ENCODE measurements at places on chromosomes 6 and 20.

GRCh38 chr20:59017493-59018231, 1.6 kb upstream of the TUBB1 start:
- no peak for DNase-seq

GRCh38 chr6:2876210-2877056, 26.7 kb downstream of the SERPINB9 start:
- DNase-seq = peak; percentile 30

DNA sequence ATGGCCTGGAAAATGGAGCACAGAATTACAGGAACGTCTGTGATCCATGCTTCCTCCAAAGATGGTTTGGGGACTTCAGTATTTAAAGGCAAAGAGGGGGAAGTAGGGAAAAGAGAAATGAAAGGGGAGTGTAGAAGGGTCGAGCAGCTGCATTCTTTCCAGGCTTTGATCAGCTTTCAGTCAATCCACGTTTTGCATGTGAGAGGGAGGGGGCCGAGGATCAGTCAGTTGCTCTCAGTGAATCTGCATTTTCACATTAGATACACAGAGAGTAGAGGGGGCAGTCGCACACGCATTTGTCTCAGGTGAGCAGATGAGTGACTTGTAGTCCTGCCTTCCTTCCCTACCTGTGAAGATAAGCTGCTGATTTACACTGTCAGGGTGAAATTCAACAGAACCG, 78.8 kb downstream of the FOXF2 start:
- DNase-seq = no peak

GRCh38 chr6:8435845-8436168, 462 bp upstream of the SLC35B3 start:
- DNase-seq = peak; percentile 64

DNA sequence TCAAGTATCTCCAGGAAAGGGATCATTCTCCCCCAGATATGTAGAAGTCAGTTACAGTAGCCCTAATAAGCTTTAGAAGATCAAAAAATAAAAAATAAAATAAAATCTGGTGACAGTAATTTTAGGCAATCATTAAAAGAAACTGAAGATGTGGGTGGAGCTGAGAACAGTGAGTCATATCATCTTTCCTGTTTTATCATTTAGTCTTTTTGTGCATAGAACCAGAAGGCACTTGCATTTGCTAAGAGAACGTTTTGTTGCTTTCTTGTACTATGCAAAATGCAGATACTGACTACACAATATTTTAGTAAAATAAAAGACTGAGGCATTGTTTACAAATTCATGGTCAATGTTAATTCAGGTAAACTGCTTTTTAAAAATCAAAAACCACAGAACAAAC, 497.4 kb upstream of the EPHA7 start:
- no peak for DNase-seq

GRCh38 chr6:72824833-72825232, 203.0 kb downstream of the KCNQ5 start:
- no peak for DNase-seq

DNA sequence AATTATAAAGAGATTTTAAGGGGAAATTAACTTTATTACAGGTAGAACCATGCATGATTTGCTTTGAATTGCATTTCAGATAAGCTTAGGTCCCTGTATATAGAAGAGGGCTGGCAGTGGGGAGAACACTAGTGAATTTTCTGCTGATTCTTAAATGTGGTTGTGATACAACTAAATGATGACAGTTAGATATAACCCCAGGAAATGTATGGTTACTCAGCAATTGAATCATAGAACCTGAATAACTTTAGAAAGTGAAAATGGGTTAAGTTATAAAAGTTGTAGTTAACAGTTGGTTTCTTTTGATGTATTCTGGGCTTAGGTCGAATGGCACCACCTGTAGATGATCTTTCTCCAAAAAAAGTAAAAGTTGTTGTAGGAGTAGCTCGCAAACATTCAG, 70.1 kb downstream of the PHF3 start:
- DNase-seq = no peak

GRCh38 chr6:150118627-150119026, 24.2 kb upstream of the PPP1R14C start:
- no peak for DNase-seq

- DNase-seq = no peak
Measured at GRCh38 chr6:135021310-135022049, 33.1 kb downstream of the HBS1L start.

DNA sequence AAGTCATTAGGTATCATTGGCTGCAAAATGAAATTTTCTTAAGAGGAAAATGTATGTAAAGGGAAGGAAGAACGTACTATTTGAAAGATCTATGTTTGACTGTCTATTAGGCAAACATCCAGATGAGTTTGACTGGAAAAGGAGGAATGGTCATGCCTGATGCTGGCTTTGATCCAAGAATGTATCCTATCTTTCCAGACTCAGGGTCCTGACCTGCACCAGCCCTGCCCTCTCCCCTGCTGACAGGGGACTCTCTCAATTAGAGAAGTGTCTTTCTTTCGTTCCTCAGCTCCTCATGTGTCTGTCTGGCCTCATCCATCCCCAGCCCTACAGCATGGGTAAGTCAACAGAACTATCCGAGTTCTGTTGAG, 21.9 kb upstream of the SH3BGRL2 start:
- DNase-seq = no peak

- no peak for DNase-seq
Measured at GRCh38 chr6:43286980-43287716, 10.9 kb upstream of the SLC22A7 start.

- DNase-seq = no peak
Measured at GRCh38 chr6:68049562-68049961, 585.5 kb upstream of the ADGRB3 start.

DNA sequence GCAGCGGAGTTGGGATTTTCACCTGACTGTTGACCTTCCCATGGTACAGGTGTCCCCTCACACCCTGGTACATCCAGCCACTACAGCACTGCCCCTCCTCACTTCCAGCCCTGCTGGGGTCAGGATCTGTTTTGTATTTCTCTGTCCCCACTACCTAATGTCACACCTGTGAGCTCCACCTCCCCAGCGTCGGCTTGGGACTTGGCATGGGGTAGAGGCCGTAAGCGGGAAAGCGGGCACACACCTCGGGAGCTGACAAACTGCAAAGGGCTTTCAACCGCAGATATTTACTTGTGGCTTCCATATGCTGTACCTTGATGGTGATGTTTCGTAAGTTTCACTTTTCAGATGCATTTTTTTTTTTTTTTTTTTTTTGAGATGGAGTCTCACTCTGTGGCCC, 5.4 kb upstream of the CCN5 start:
- DNase-seq = no peak

- DNase-seq = peak; percentile 1
Measured at GRCh38 chr20:39105551-39105950, 143.4 kb downstream of the DHX35 start.

DNA sequence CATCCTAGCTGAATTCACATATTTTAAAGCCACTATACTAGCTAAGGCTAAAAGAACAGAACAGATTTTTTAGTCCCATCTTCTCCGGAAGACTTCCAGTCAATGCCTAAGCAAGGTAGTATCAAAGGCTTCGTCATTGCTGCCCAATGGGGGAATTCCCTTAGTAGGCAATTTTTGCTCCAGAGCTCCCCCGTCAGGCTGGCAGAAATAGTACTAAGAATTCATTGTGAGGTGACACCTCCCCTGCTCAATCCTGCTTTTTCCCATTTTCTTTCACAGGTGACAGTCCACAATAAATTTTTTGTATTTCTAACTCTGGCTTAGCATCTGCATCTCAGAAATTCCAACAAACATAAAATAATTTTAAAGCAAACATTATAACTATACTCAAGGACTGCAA, 52.8 kb upstream of the SRSF6 start:
- DNase-seq = peak; percentile 10

- peak; percentile 77 for DNase-seq
Measured at GRCh38 chr6:144637541-144637940, 352.4 kb downstream of the UTRN start.

- no peak for DNase-seq
Measured at GRCh38 chr6:170152989-170153388, 137.9 kb downstream of the DLL1 start.

GRCh38 chr6:125165256-125165655, 11.7 kb downstream of the TPD52L1 start:
- no peak for DNase-seq

DNA sequence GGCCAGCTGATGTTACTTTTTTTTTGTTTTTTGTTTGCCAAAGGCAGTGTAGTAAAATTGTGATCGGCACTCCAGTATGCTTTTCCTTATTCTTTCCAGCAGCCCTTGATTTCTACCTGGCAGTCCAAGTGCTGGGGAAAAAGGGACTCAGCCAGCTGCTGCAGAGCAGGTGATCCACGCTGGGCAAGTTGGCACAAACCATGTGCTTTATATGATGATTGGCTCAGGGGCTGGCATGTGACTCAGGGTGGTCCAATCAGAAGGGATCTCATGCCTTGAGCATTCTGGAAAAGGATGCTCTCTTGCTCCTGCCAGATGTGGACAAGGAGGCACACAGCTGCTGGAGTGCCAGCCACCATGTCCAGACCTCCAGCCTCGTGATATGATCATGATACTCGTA, 54.5 kb downstream of the SULF2 start:
- no peak for DNase-seq

- DNase-seq = peak; percentile 64
Measured at GRCh38 chr6:14270925-14271788, 153.6 kb downstream of the CD83 start.

DNA sequence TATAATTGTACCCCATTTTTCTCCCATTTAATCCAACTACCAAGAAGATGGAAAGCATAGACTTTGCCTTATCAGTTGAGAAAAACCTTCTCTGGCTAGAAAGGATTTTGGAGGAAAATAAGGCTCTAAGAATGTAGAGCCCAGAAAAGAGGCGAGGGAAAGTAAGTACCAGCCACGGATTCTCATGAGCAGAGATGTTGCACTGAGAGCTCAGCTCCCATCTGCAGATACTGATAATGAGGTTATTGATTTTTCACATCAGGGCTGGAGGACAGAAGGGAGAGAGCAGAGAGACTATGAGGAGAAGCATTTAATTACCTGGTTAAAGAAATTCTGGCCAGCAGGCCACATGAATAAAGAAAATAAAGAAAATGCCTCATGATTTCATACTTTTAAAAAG, 104.4 kb upstream of the FAM184A start:
- peak; percentile 29 for DNase-seq

DNA sequence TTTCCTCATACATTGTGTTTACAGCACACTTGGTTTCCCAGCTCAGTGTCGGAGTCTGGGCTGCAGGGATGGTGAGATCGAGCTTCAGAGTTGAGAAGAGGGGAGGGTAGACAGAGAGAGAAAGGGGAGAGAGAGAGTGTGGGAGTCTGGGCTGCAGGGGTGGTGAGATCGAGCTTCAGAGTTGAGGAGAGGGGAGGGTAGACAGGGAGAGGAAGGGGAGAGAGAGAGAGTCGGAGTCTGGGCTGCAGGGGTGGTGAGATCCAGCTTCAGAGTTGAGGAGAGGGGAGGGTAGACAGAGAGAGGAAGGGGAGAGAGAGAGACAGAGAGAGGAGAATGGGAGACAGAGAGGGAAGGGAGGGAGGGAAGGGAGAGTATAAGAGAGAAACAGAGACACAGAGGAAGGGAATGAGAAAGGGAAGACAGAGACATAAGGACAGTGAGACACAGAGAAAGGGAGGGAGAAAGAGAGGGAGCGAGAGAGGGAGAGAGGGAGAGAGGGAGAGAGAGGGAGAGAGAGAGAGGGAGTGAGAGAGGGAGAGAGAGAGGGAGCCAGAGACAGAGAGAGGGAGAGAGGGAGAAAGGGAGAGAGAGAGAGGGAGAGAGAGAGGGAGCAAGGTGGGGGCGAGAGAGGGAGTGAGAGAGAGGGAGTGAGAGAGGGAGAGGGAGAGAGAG, 222.7 kb upstream of the GMDS start:
- no peak for DNase-seq

GRCh38 chr6:169213814-169214520, 39.7 kb downstream of the THBS2 start:
- DNase-seq = no peak

DNA sequence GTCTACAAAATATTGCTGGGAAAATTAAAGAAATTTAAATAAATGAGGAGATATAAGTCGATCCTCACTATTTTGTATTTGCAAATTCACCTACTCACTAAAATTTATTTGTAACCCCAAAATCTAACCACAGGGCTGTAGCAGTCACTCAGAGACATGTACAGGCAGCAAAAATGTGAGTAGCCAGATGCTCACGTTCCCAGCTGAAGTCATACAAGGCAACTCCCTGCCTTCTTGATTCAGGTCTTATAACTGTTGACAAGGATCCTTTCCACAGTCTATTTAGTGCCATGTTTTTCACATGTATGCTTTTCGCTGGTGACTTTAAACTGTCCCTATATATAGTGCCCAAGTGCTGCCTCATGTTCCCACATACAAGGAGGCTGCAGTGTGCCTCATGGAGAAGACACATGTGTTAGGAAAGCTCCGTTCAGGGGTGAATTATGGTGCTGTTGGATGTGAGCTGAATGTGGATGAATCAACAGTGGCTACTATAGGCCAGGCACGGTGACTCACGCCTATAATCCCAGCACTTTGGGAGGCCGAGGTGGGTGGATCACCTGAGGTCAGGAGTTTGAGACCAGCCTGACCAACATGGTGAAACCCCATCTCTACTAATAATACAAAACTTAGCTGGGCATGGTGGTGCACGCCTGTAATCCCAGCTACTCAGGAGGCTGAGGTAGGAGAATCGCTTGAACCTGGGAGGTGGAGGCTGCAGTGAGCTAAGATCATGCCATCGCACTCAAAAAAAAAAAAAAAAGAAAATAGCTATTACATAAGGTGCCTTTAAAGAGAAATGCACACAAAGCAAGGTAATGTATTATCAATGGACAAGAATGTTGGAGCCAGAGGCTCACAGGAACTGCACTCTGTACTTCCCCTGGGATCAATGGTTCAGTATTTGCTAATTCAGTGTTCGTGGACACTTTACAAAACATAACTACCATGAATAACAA, 55.3 kb downstream of the STK35 start:
- DNase-seq = no peak

DNA sequence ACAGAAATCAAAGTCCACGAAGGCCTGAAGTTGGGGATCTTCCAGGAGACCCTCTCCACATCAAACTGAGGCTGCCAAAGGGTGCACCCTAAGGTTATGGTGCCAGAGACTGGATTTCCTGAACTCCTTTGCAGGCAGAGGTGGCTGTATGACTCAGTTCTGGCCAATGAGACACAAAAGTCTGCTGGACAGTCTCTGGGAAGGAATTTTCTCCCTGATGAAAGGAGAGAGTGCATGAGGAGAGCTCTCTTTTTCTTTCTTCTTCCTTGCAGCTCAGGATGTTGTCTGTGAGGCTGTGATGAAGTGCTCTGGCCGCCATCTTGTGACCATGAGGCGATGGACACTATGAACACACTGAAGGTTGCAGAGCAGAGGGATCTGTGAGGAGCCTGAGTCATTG, 85.2 kb downstream of the MDGA1 start:
- DNase-seq = no peak

- no peak for DNase-seq
Measured at GRCh38 chr6:106666282-106667021, 37.1 kb downstream of the QRSL1 start.

Measured in AML-193 (cell line).